Central memory CD4-positive, alpha-beta T cell (primary cell): ENCODE measurements at places on chromosomes 2 and 18.

DNA sequence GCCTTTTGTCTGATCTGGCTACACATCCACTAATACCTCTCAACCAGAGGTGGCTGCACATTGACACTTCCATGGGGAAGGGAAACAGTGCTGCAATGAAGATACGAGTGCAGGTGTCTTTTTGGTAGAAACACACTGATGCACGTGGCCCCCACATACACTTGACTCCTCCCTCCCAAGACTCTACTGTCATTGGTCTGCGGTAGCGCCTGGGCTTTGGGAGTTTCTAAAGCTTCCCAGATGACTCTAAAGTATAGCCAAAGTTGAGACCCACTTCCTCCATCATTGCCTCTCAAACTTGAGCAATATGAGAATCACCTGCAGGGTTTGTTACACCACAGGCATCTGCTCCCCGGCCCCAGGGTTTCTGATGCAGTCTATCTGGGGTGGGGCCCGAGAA is 11.0 kb downstream of the SLC14A1 start:
- DNase-seq, result no peak

DNA sequence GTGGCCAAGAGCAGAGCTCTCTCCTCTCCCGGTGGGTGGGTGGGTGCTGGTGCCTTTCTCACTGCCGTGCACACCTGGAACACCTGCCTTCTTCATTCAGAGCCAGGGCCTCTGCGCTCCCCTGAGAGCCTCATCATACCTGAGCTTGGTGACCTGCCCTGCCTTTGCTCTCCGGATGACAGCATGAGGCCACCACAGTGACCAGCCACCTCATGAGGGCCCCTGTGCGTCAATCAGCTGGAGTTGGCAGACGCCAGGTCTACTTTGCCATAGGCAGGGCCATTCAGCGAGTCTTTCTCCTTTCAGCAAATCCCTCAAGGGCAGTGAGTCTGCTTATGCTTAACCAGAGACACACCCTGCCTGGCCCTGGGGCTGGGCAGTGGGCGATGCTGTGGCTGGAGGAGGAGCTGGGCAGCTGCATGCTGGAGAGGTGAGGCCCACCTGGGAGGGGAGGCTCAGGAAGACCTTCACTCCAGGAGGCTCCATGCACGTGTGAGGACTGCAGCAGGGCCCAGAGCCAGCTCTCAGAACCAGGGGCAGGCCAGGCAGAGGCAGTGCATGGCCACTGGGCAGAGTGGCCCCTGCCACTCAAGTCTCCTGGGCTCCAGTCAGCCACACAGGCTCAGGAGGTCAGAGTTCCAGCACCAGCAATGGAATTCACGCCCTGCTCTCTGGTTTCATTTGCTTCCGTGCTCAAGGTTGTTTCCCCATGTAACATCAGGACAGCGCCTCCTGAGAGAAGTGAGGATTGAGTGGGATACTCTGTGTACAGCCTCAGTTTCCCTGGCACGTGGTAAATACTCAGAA is 417.5 kb upstream of the MYT1L start:
- DNase-seq, result no peak

DNA sequence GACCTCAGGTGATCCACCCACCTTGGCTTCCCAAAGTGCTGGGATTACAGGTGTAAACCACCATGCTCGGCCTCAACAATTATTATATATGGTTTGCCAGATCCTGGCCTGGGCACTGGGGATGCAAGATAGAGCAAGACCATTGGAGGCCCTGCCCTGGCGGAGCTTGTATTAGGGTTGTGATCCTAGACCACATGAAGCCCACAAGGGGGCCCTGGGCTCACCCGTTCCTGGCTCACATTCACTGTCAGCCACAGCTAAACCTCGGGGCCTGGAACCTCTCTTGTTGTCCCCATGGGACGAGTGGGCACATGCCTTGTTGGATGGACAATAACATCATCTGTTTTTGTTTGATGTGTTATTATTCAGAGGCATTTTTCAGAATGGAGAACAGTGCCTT is 14.9 kb downstream of the HPCAL1 start:
- DNase-seq, result no peak

DNA sequence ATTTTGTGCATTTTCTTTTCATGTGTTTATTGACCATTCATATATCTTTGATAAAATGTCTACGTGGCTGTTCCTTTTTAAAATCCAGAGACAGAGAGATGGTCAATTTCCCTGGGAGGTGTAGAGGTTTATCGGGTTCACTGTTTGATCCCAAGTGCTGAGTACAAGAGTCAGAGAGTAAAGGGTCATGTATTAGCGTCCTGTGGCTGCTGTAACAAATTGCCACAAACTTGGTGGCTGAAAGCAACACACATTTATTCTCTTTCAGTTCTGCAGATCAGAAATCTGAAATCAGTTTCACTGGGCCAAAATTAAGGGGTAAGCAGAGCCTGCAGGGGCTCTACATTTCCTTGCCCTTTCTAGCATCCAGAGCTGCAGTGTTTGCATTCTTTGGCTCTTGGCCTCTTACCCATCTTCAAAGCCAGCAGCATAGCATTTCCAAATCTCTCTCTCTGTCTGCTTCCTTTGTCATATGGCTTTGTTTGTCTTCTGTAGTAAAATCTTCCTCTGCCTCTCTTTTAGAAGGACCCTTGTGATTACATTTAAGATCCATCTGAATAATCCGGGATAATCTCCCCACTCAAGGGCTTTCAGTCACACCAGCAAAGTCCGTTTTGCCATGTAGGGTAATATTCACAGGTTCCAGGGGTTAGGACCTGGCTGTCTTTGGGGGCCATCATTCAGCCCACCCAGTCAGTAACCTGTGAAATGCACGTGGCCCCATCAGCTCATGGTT is 49.9 kb downstream of the TMEM17 start:
- no peak for DNase-seq

DNA sequence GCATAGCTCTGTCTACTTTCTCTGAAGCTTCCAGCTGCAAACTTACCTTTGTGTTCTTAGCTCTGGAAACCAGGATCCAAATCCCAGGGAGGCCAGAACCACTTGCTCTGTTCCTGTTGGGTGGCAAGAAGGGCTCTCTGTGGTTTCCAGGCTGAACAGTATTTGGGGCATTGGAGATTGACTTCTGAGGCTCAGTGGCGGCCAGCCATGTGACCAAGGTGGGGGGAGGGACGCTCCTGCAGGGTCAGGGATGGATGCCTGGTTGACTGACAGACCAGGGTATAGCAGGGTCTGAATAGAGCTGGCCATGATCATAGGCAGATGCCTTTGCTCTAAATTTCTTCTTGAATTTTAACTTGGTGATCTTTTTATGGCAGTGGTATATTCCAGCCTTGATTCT is 15.1 kb downstream of the SLC4A5 start:
- no peak for DNase-seq

- no peak for DNase-seq
Observed at GRCh38 chr2:59196491-59196890, 955.4 kb upstream of the FANCL start.

GRCh38 chr2:27727257-27727656 is 44.3 kb upstream of the MRPL33 start:
- no peak for DNase-seq

DNA sequence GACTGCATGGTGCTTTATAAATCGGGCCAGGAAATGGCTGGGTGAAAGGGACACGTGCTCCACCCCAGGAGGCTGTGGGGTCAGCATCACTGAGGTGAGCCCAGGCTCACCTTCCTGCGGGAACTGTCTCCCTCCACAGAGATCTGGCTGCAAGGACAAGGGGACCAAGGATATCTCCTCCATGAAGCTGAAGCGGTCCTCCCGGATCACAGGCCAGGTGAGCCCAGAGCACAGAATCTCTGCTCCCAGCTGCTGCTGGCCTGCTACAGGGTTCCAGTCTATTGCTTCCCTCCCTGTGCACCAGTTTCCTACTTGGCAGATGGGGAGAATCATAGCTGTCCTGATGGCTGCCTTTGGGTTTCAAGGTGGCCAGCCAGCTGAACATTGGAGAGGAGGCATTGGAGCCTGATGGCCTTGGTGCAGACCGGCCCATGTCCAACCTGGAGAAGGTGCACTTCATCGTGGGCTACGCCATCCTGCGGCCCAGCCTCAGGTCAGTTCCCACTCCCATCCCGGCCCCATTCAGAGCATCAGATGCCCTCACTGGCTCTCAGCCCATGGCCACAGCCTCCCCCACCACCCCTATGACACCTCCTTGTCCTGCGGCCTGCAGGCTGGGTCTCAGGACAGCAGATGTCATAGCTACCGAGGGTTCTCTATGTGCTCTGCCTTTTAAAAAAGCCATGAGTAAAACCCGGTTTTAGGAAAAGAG is 33.7 kb upstream of the GPR17 start:
- no peak for DNase-seq

- DNase-seq, result no peak
Observed at GRCh38 chr2:119147776-119148715, 10.5 kb downstream of the C1QL2 start.

DNA sequence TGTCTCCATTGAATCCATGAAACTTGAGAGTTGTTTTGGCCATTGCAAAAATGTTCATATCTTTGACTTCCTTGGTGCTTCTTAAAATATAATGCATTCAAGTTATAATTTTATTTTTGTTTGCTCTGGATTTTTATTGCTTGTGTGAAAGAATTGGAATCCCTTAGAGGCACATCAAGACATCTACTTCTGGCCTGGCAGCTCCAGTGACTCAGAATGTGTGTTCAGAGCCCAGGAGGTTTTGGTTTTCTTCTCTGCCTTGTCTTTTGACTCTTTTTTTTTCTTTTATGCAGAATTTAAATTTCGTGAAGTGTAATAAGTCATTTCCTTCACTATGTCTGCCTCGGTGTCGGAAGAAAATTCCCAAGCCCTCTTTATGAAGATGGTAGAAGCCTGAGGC is 180.2 kb downstream of the LTBP1 start:
- DNase-seq, result no peak

GRCh38 chr2:220981926-220982325 is 590.2 kb downstream of the EPHA4 start:
- no peak for DNase-seq
